Osteoblast (primary cell): ENCODE measurements at places on chromosomes 6 and 20. TPM values are rescaled to one million over a fixed set of nuclear protein-coding genes. Genes with fewer than 3 reads are reported as not detected.

- peak; percentile 83 for DNase-seq
- no peak overlapping the region for H3K4me3 ChIP-seq
- H3K36me3 ChIP-seq = no peaks in the 10 kb centered on the region
- no peaks in the 10 kb centered on the region for H3K27me3 ChIP-seq
These were observed 8.6 kb upstream of the HECA start for GRCh38 chr6:139126255-139126654.

- H3K4me1 ChIP-seq = no peaks in the 10 kb centered on the region
- no peak for DNase-seq
- H3K36me3 ChIP-seq = no peaks in the 10 kb centered on the region
- no peak overlapping the region for H3K4me3 ChIP-seq
- no peak overlapping the region for H3K27ac ChIP-seq
- H3K27me3 ChIP-seq = peaks cover 6% of the 10 kb centered on the region
These were observed 44.7 kb upstream of the TAGAP start for GRCh38 chr6:159089443-159089842.

GRCh38 chr6:161732594-161732993 is 458.7 kb upstream of the AGPAT4 start:
- no peak overlapping the region for H3K4me3 ChIP-seq
- no peaks in the 10 kb centered on the region for H3K36me3 ChIP-seq
- H3K4me1 ChIP-seq = no peaks in the 10 kb centered on the region
- no peaks in the 10 kb centered on the region for H3K27me3 ChIP-seq
- DNase-seq = no peak
- H3K27ac ChIP-seq = no peak overlapping the region

GRCh38 chr6:4446982-4447381 is 311.6 kb upstream of the ECI2 start:
- H3K4me3 ChIP-seq = no peak overlapping the region
- H3K36me3 ChIP-seq = no peaks in the 10 kb centered on the region
- H3K27ac ChIP-seq = no peak overlapping the region
- no peaks in the 10 kb centered on the region for H3K4me1 ChIP-seq

DNA sequence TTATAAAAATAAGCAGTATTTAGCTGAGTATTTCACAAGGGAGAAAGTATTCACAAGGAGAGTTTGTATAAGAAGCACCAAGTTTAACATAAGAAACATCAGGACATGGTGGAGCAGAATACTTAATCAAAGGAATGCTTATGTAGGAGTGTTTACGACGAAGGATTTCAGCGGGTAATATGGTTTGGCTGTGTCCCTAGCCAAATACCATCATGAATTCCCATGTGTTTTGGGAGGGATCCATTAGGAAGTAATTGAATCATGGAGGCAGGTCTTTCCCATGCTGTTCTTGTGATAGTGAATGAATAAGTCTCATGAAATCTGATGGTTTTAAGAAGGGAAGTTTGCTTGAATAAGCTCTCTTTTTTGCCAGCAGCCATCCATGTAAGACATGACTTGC is 1099.1 kb upstream of the ADGRB3 start:
- no peaks in the 10 kb centered on the region for H3K4me1 ChIP-seq
- H3K4me3 ChIP-seq = no peak overlapping the region
- H3K27ac ChIP-seq = no peak overlapping the region
- no peaks in the 10 kb centered on the region for H3K27me3 ChIP-seq
- H3K36me3 ChIP-seq = no peaks in the 10 kb centered on the region

DNA sequence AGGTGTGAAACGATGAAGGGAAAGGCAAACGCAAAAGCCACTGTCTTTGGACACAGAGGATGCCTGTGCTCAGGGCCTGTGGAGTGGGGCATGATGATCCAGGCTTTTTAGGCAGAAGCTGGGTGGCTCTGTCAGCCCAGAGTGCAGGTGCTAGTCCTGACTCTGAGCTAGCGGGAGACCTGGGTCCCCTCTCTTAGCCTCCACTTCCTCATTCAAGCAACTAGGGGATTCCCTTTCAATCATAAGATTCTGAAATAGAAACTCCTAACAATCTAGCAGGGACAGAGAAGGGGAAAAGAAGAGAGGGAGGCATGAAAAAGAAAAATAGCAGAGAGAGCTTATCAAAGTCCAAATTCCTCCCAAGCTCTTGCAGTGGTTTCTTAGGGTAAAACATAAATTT is 7.6 kb upstream of the HIVEP2 start:
- no peaks in the 10 kb centered on the region for H3K4me1 ChIP-seq
- DNase-seq = no peak
- no peaks in the 10 kb centered on the region for H3K27me3 ChIP-seq
- H3K27ac ChIP-seq = no peak overlapping the region

- peak overlapping the region; percentile 73 for H3K4me3 ChIP-seq
- H3K27ac ChIP-seq = no peak overlapping the region
- peaks cover 40% of the 10 kb centered on the region for H3K4me1 ChIP-seq
- H3K27me3 ChIP-seq = no peaks in the 10 kb centered on the region
These were observed 576 bp downstream of the MAPK13 start for GRCh38 chr6:36130667-36131510.

DNA sequence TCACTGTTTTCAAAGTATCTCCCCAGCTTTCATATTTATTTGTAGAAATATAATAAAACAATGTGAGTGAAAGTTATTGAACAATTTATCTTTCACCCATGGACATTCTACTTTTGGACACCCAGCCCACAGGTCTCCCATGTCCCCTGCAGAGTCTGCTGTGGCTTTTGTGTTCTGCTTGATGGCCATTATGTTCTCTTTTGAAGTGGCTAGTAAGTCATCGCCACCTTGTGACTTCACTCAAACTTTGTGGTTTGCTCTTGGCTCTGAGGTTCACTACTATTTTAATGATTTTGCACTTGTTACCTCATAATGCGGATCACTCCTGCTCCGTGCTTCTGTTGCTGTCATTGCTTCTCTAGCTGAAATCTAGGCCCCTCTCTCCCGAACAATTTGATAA is 10.2 kb upstream of the DEFB113 start:
- H3K36me3 ChIP-seq = no peaks in the 10 kb centered on the region
- no peaks in the 10 kb centered on the region for H3K27me3 ChIP-seq
- no peak for DNase-seq
- H3K4me1 ChIP-seq = no peaks in the 10 kb centered on the region

DNA sequence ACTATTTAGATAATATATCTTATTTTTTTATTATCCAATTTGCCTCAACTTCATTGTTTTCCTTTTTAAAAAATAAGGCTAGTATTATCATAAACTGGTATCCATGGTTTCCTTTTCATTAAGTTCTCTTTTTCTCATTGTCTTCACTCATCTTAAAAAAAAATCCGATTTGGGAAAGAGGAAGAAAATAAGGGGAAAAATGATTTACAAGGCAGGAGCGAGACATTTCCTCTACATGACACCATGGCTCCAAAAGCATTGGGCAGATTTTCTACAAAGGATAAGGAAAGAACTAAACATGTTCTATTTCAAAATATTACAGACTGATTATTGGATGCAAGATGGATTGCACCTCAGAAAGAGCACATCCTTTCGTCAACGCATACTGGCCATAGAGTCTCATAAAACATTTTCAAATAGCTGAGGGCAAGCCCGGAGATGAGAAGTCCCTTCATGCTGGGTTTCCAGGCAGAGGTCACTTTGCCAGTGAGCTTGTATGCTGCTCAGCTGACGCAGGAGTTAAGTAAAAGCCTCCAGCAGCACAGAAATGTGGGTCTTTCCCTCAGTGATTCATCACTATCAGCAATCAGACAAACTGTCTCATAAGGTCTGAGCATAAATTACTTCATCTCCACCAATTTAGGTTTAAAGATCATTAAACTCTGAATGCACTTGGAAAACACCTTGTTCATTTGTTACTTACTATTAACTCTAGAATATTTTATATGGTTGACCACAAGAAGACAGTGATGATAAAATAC is 129.0 kb upstream of the TNFAIP3 start:
- peaks cover 19% of the 10 kb centered on the region for H3K4me1 ChIP-seq
- no peak overlapping the region for H3K4me3 ChIP-seq
- no peaks in the 10 kb centered on the region for H3K36me3 ChIP-seq
- H3K27ac ChIP-seq = peak overlapping the region; percentile 38
- no peaks in the 10 kb centered on the region for H3K27me3 ChIP-seq

DNA sequence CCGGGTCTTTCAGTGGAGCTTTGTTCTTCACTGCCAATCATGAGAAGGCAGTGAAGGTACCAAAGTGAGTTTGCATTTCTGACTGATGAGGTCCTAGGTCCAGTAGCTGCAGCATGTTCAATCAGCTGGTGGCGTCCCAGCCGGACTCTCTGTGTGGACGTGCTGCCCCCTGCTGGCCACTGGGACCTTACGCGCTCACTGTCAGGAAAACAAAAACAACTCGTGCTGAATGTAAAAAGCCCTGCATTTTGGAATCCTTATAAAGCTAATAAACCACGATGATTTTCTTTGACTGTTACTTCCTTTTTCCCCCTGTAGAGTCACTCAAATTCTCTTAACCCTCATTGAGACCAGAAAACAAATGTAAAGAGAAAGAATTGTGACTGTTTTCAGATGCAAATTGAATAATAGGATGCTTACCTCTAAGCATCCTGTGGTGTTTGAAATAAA is 4.9 kb upstream of the CD24 start:
- no peak overlapping the region for H3K4me3 ChIP-seq
- no peaks in the 10 kb centered on the region for H3K4me1 ChIP-seq
- peaks cover 29% of the 10 kb centered on the region for H3K27me3 ChIP-seq
- DNase-seq = peak; percentile 97
- H3K36me3 ChIP-seq = no peaks in the 10 kb centered on the region

- no peak overlapping the region for H3K4me3 ChIP-seq
- H3K27ac ChIP-seq = no peak overlapping the region
- no peak for DNase-seq
- no peaks in the 10 kb centered on the region for H3K4me1 ChIP-seq
- H3K36me3 ChIP-seq = peaks cover 30% of the 10 kb centered on the region
These were observed 42.4 kb upstream of the EMILIN3 start for GRCh38 chr20:41408986-41409385.

- no peak for DNase-seq
- no peaks in the 10 kb centered on the region for H3K4me1 ChIP-seq
- no peak overlapping the region for H3K27ac ChIP-seq
- no peak overlapping the region for H3K4me3 ChIP-seq
These were observed 23.4 kb downstream of the SIRPA start for GRCh38 chr20:1918491-1919165.

DNA sequence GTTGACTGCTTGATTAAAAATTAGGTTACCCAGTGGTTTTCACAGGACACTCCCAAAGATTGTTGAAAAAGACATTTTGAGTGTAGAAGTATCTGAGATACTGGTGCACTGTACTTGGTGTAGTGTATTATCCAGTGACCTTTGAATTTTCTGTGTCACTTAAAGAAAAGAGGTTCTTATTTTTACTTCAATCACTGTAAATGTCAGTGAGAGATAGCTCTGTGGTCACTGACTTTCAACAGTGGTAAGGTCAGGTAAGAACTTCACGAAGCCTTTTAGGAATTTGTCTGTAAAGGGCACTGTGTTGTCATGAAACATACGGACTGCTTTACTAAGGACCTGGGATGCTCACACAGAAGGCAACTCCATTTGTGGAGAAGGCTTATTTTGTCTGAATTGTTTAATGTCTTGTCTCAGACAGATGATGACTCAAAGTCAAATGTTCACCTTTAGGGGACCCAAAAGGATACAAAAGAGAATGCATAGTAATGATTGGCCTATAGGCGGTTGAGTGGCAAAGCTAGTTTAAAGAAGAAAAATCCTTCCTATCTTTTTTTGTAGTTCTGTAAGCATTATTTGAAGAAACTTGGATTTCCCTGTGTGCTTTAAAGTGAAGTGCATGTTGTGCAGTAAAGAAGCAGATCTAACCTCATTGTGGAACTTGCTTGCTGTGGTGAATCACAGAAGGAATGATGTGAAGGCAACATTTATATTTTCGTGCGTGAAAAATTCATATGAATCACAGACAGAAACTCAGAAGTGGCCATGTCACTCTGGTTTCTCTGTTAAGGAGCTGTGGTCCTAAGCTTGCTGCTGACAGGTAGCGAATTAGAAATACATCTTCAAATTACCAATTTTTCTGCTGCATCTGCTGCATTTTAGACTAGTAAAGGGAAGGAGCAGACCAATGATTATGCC is 47.3 kb downstream of the ZFAND3 start:
- H3K27ac ChIP-seq = peak overlapping the region; percentile 88
- peaks cover 52% of the 10 kb centered on the region for H3K4me1 ChIP-seq
- no peak overlapping the region for H3K4me3 ChIP-seq

DNA sequence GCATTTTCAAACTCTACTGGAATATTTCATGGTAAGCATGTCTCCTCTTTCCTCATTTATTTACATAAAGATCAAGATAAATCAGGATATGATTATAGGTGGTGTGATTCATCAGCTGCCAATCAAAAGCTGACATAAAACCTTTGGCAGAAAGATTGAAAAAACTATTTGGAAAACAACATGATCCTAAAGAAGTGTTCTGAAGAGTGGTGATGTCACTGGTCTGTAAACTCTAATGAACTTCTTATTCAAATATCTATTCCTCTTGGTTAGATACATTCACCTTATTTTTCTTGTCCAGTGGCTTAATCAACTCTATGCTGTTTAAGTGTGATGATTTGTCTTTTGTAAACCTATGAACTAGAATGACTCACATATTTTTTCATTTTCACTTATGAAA is 535.5 kb upstream of the CITED2 start:
- H3K36me3 ChIP-seq = no peaks in the 10 kb centered on the region
- H3K4me1 ChIP-seq = no peaks in the 10 kb centered on the region

- H3K36me3 ChIP-seq = no peaks in the 10 kb centered on the region
- no peak for DNase-seq
- no peaks in the 10 kb centered on the region for H3K27me3 ChIP-seq
- H3K27ac ChIP-seq = no peak overlapping the region
- H3K4me3 ChIP-seq = peak overlapping the region; percentile 10
These were observed 172.8 kb downstream of the KLHL32 start for GRCh38 chr6:97097068-97098047.

The MYL9 gene
- total RNA-seq = 135 and 141 TPM in 2 replicates

The SMPDL3A gene
- 22.7 and 23.5 TPM in 2 replicates for total RNA-seq

The LY6G6F gene
- not detected in 2 replicates for total RNA-seq

The SPATS1 gene
- total RNA-seq = not detected in 2 replicates

The CFAP206 gene
- total RNA-seq = 0.36 and 0.88 TPM in 2 replicates

The ZNF343 gene
- total RNA-seq = 6.9 and 12.7 TPM in 2 replicates

The RHAG gene
- not detected in 2 replicates for total RNA-seq

The PPP1R14C gene
- total RNA-seq = 3.6 and 3.8 TPM in 2 replicates

The RALGAPB gene
- total RNA-seq = 42.7 and 43.6 TPM in 2 replicates

The TSBP1 gene
- total RNA-seq = not detected in 2 replicates
